Fibroblast of lung (primary cell): ENCODE measurements at places on chromosomes 2 and 18.

GRCh38 chr2:240466579-240467148 is 31.2 kb downstream of the GPC1 start:
- no peak for DNase-seq

DNA sequence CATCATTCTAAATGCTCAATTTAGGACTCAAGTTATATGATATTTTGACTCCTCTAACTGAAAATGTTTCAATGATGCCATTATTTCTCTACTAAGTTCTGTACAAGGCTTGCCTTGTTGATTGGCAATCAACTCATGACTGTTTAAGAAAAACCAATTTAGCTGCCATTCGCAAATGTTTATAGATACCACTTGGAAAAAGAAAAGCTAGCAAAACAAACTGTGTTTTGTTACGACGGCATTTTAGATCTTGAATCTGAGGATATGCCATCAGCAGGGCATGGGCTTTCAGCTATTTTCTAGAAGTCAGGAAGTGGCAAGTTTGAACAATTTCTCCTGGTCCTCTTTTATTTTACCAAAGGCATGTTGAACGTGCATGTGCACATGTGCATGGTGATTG is 65.3 kb downstream of the MREG start:
- DNase-seq, result no peak

- DNase-seq, result no peak
Observed at GRCh38 chr2:168317282-168317681, 69.9 kb upstream of the STK39 start.

GRCh38 chr18:63730773-63731172 is 28.0 kb downstream of the SERPINB11 start:
- peak; percentile 5 for DNase-seq

DNA sequence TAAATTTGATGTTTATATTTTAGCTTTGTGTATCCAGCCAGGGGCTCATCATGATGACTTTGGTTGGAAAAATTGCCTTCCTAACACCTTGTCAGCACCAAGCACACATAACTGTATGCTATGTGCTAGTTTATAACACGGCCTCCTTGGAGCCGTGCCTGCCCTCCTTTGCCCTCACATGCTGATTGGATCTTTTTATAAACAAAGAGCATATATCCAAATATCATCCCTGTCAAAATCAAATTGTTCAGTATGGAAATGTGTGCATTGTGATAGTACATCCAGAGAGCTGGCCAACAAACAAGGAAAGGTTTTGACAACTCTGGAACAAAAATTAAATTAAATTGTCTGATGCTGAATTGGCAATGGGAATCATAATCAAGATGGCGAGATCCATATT is 241.5 kb downstream of the DCDC2C start:
- no peak for DNase-seq

DNA sequence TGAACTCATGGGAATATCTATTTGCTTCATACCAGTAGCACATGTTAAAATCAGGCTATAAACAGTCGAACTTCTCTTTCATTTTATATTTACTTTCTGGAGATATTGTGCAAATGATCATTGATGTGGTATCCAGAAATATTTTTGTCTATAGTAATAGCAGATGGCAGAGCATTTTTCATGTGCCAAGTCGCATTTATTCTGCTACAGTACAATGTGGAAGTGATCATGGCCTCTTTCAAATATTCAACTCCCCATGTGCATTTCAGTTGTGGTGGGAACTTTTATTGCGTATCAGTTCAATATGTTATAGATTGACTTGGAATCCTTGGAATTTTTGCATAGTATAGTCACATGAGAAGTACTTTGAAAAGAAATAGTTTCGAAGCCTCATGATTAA is 57.4 kb downstream of the RHBDD1 start:
- DNase-seq, result peak; percentile 32

DNA sequence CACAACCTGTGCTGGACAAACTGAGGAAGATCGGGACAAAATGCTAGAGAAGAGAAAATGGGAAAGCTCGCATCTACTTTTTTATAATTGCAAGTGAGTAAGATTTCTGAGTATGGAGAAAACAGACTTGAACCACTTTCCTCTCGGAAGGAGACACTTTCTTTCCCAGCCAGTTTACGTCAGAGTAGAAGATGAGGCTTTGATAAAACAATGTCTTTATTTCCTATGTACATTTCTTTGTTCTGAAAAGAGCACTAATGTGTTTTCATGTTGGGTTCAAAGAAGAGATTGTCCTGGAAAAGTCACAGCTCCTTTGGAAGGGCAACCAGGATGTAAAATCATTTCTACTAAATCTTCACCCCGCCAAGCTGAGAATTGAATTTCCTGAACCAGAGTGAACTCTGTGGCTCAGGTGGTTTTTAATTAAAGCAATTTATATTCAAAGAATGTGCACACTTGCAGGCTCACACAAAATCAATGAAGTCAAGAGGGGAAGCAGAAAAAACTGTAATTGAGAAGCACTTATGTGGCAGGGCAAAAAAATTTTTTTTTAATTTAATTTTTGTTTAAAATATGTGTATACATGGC is 23.4 kb upstream of the ITGA6 start:
- no peak for DNase-seq

DNA sequence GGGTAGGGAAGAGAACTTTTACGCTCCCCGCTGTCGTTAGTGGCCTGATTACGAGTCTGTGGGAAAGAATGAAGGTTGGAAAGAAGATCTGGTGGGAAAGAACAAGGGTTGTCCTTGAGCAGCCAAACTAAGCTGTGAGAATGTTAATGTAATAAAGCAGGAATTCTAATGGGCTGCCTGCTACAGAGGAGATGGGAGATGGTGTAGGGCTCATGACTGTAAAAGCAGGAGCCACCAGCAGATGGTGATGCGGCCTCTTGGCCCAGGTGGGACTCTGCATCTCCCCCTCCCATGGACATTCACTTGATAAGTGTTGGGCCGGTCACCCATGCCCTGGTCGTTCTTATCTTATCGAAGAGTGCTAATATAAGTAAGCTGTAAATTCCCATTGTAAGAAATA is 150.0 kb downstream of the NEDD4L start:
- DNase-seq, result no peak

DNA sequence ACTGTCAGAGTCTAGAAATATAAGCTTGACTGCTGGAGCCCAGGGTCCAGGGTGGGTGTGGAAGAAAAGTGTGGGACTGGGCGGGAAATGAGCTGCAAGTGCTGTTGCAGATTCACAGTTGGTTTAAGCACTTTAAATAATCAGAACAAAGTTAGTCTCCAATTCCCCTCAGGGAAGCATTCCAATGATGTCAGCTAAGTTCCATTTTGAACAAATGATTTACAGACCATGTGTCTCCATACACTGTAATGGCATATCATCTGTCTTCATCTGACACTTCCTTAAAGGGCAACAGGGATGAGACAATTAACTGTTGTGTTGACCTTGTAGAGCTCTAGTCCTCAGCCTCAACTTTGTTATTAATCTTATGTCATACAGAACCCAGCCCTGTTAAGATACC is 31.5 kb upstream of the REG3A start:
- no peak for DNase-seq

- DNase-seq, result peak; percentile 82
Observed at GRCh38 chr2:141331127-141331526, 799.7 kb downstream of the LRP1B start.

DNA sequence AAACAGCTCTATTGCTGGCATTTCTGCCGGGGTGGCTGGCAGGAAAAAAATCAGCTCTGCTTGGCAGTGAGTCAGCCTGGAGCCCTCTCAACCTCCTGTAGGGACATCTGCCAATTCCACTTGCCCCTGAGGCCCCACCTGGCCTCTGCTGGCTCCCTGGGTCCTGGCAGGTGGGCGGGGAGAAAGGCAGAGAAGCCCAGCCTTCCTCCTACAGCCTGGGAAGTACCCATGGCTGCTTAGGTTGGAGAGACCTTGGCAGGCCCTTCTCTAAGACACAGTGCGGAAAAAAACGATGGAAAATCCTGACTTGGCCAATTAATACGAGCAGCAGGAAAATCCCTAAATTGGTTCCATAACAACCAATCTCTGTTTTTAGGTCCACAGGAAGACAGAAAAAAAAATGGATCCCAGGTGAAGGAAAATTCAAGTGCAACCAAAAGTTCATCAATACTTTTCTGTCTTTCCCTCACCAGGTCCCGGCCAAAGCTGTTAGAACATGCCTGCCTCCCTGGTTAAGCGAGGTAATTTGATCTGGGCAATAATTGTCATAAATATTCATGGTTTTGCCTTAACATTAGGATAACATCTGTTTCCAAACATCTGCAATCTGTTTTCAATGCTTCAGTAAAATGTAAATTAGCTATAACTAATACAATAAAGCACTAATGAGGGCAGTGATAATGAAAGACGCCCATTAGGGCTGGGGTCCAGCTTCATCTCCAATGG is 245.9 kb downstream of the TFCP2L1 start:
- DNase-seq, result peak; percentile 3

- DNase-seq, result peak; percentile 91
Observed at GRCh38 chr2:203804070-203804469, 63.5 kb upstream of the CTLA4 start.

- DNase-seq, result no peak
Observed at GRCh38 chr2:126804347-126804746, 94.3 kb upstream of the TEX51 start.
